ENCODE measurements at places on chromosomes 12 and 14.

DNA sequence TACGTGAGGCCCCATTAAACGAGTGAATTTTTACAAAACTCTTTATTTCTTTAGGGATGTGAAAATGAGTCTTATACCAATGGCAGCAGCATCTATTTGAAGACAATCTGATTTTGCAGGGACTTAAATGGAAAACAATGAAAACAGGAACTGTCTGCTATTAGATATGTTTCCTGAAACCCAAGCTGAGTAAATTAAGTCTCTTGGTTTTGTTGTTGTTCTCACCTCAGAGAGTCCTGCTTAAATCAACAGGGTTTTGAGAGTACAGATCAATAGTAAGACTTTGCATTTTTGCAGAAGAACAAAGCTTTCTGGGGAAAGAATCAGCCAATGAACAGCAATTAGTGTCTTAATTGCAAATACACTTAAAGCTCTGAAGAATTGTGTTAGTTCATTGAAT is 39.1 kb upstream of the LGR5 start:
- no peak for DNase-seq

DNA sequence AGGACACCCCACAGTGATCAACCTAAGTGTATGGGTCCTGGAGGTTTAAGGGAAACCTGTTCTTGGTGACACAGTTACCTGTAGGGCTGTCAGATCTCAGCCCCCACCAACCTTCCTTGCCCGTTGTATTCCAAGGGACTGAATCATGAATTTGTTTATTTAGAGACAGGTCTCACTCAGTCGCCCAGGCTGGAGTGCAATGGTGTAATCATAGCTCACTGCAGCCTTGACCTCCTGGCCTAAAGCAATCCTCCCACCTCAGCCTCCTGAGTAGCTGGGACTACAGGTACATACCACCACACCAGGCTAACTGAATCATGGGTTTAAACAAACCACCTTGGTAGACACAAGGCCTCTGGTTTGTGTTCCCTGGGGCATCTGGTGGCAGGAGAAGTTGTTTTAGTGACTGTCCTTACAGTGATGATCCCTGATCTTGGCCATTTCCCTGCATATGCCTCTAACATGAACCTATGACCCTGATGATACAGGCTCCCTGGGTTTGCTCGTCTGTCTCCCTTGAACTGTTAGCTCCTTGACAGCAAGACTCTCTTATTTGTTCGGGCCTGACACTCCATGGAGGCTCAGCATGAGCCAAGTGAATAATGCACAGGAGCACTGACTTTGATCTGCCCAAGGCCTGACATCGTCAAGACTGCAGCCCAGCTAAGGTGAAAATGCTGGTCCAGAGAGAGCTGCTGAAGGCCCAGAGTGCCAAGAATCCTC is 47.9 kb downstream of the PITPNM2 start:
- no peak for DNase-seq

- no peak for DNase-seq
Observed at GRCh38 chr12:38691164-38691563, 214.2 kb downstream of the CPNE8 start.

DNA sequence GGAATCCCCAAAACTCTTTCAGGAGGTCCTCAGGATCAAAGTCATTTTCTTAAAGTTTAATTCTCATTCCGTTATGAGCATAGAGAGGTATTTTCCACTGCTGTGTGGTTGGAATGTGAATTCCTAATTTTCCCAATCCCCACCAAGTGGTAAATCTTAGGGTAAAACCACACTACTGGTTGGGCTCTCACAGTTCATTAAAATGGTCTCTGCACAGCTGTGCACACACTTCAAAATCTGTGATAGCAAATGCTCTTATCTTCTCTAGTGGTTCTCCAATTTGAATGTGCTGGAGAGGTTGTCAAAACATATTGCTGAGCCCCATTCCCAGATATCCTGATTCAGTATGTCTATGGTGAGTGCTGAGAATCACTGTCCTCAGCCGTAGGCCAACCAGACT is 189.1 kb downstream of the BMP4 start:
- no peak for DNase-seq

DNA sequence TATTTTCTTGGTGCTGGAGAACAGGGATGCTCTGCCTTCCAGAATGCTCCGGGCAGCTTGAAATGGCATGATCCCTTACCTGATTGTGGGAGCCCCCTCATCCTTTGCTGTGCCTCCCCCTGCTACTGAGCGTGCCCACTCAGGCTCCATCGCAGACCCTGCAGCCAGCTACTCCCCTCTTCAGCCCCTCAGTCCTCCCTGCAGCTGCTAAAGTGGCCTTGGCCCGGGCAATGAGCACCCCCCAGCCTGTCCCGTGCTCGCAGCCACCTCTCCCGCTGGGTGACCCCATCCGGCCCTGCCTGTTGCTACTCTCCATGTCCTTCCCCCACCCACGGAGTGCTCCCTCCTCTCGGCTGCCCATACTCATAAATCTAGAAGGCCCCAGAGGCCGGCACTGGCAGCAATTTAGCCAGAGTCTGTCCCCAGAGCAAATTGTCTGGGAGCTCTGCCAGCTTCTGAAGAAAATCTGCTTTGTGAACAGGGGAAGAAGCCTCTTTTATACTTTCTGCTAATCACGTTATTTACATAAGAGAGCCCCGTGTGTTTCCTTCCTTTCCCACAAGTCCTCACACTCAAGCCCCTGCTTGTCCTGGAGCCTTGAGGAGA is 143.7 kb upstream of the FRMD6 start:
- peak; percentile 78 for DNase-seq

Data from H4 (cell line).